ENCODE measurements at places on chromosomes 2 and 18.

DNA sequence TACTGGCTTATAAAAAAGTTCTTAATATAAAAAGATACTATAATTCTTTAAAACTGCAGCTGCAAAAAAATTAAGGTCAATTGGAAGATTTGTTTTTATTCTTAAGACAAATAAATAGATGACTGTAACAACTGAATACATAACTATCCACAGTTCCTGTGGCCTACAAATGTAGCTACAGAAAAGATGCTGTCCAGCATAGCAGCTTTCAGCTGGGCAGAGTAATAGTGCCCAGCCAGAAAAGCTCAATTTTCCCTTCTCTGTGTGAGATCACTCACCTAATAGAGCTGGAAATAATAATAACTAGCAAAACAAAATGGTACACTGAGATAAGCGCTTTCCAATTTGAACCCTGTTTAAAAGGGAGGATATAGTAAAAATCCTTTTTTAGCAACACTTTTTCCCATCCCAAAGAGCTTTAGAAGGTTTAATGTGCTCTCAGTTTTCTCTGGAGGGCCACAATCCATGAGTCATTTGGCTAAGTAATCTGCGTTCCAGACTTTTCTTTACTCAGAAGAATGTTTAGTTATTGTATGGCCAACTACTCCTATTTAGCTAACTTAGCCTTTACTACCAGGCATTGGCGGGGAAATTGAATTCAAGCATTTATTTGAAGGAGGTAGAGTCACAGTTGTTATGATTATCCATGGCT lies 158.1 kb upstream of the SLC39A10 start:
- DNase-seq, result no peak

DNA sequence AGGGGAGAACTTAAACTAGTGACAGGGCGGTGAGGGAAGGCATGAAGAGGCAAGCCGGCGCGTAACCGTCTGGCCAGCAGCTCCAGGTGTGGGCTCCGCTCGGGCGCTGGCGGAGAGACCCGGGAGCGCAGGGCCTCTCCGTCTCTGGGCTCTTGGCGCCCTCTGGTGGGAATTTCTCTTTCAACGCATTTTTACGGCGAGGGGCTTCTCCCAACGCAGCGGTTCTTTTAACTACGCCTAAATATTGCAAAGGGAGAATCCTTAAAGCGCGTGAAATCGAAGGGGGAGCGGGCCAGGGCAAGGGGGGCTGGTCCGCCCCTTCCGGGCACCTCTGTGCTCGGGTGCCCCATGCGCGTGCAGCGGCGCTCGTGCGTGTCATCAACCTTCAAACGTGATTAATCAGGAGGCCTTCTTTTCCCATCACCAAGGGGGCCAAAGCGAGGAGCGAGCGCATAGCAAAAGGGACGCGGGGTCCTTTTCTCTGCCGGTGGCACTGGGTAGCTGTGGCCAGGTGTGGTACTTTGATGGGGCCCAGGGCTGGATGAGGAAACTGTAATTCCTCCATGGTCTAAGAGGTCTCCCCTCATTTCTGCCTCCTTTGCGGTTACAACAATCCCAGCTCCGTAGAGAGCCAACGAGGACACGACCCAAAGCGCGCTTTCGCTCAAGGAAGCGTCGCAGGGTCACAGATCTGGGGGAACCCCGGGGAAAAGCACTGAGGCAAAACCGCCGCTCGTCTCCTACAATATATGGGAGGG lies 762 bp upstream of the GAD1 start:
- peak; percentile 81 for DNase-seq

DNA sequence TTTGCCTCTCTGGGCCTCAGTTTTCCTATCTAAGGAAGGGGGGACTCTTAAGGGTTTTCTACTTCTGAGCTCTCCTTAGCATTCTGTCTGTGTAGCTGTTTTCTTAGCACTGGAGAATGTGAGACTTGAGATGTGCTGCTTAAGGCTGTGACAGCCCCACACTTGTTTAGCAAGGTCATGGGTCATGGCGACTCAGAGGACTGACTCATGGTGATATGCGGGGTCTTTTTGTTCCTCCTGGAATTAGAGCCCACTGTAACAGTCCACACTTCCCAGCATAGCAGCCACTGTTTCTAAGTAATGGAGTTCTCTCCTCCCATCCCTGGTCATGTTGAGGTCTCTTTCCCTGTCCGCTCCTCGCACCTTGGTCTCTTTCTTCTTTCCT lies 4.1 kb upstream of the LPIN1 start:
- no peak for DNase-seq

DNA sequence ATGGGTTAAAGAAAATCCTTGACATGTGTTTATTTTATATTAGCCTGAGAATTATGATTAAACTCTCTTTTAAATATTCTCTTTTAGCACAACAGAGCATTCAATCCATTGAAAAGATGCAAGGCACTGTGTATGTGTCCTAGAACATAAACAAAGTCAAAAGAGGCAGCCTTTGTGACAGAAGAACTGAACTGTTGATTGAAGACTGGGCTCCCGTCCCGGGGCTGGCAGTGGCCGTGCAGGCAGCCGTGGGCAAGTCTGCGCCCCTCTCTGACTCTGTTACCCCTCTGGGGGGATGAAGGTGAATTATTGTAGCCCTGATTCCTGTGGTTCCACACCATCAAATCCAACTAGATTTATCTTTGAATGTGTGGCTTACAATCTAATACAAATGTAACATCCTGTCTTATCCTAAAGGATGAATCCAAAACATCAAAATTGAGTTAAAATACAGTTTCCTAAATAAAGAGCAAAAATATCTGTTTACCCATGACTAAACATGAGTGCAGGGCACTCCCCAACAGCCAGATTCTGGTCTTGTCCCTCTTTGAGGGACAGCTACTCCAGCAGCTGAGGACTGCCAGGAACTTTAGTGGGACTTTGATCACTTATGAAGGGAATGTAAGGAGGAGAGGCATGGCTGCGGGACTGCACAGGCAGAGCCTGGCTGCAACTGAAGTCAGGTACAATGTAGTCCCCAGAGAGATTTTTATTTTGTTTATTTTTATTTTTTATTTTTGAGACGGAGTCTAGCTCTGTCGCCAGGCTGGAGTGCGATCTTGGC lies 37.3 kb upstream of the SH3BP4 start:
- no peak for DNase-seq

- DNase-seq, result no peak
These were observed 177.9 kb downstream of the FAM124B start for GRCh38 chr2:224223851-224224555.

DNA sequence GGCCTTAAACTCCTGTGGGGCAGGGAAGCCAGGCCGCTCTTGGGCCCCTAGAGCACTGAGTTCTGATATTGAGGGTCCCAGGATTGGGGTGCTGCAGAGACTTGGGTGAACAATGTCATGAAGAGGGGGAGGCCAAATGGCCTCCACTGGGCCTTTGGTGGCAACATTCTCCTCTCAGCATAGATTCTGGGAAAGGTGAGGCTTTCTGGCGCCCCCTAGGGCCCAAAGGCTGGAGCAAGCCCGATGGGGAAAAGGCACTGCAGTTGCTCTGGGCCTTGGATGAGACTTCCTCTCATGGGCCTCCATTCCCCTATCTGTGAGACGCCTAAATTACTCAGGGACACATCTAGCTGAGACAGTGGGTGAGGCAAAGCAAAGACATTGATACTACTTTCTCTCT lies 84.8 kb downstream of the ACAA2 start:
- peak; percentile 63 for DNase-seq

DNA sequence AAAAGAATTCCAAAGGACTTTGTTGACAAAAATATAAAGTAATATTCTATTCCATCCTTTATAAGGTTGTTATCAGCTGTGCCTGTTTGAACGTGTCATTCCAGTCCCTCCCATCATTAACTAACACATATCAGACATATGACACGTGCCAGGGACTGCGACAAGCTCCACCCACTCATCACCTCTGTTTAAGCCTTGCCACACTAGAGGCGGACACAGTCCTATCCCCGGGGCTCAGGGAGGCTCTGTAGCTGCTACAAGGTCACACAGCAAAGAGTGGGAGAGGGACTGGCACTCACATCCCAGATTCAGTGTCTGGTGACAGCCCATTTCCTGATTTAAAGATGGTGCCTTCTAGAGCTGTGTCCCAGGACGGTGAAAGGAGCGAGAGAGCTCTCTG lies 30.0 kb downstream of the TBC1D8 start:
- no peak for DNase-seq

DNA sequence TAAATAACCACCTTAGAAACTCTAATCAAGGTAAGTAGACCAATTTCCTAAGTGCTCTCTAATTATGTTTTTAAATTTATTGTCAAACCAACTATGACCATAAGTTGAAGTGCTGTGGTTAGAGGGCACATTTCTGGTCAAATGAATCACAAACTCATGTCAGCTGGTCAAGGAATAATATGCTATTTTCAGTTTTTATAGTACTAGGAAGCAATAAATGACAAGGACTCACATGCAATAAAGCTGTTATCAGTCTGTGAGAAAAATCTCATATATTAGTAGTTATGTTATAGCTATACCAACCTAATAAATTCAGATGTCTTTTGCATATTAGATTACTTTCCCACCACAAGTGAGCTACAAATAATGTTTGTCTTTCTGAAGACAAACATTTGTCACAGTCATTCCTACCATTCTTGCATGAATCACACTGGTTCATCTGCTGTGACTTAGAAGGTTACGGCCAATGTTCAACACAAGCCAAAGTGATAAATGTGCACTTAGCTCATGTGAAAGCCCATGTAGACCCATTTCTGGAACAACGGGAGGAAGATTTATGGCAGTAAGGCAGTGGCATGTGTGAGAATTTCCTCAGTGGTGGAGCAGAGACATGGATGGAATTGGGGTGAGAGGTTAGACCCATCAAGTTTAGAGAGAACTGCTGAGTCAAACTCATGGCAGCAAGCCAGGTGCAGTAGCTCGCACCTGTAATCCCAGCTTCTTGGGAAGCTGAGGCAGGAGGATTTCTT lies 27.4 kb upstream of the CCNYL1 start:
- no peak for DNase-seq

DNA sequence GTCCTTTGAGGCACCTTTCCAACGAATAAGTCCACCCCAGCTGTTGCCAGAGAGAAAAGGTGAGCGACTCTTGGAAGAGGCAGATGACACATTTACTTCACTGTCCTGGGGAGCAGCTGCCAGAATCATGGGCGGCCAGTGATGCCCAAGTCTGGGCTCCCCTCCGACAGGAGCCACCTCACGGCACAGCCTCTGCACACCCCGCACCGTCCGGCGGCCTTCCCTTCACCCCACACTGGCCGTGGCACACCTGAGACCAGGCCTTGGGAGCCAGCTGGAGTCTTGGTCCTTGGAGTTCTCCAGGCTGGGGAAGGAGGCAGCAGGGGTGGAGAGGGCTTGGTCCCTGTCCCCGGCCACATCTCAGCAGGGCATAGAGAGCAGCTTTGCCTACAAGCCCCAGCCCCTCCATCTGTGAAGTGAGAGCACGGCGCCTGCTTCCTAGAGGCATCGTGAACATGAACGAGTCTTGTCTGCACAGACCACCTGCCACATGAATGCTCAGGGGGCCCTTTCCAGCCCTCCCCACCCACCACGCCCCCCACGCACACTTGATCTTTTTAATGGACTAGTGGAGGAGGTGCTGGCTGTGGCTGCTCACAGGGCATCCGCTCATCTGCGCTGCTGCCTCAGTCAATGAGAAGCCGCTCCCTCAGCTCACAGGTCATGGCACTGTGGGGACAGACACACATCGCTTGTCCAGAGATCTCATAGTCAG lies 400.2 kb upstream of the MYT1L start:
- DNase-seq, result no peak

DNA sequence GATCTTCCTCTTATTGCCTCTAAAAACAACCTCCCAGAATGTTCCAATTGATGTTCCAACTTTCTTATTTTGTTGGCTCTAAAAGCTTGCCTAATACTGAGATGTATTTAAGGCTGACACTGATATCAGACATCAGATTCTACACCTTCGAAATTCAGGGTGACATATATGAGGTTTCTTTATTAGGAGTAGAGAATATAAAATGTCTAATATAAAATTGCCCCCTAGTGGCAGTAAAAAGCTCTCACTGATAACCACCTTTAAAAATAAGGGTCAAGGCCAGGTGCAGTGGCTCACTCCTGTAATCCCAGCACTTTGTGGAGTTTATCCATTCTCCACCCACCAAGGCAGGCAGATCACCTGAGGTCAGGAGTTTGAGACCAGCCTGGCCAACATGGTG lies 789.7 kb upstream of the SLC39A10 start:
- DNase-seq, result no peak

DNA sequence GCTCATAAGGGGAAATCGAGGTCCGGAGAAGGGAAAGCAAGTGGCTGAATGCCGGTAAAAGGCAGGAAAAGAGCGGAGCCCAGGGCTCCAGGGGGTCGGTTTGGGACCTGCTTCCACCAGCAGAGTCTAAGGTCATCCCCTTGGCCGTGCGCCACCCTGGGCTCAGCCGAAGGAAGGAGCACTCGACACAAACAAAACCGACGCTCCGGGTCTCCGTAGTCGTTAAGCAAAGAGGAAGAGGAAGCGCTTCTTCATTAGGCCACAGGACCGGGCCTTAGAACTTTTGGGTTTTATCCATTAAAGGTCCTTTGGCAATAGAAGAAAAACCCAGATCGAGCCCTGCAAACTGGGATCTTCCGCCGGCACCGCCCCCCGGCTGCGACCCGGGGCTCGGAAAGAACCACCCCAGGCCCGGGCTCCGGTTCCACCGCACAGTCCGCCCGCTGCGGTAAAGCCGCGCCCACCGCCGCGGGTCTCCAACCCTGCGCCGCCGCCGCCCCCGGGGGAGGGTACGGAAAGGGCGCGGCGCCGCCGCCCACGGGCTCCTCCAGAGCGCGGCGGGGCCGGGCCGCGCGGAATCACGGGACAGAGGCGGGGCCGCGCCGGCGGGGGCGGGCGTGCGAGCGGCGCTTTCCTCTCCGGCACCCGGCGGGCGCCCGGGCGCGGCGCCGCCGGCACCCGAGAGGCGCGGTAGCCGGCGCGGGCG lies at the start of gene TTL:
TSS of gene TTL (plus strand) at position 629 of the 706 bp plus-strand sequence. CDS start 189 bp downstream, outside the sequence.
- DNase-seq, result peak; percentile 84

DNA sequence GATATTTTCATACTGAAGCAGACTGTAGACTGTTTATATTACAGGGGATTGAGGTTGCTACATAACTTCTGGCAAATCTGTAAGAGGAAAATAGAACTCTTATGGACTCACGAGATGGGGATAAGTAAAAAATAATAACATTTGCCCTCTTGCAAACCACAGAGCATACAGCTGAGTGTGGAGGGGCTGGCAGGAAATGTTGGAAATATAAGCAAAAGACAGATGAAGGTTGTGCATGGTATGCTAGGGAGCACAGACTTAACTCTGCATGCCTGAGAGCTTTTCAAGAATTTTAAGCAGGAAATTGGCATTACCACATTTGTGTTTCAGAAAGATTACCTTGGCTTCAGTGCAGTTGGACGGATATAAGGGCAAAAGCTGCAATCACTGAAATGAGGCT lies 411.1 kb downstream of the RAD51AP2 start:
- no peak for DNase-seq

GRCh38 chr2:133495226-133495625 lies 73.0 kb downstream of the NCKAP5 start:
- DNase-seq, result no peak

GRCh38 chr2:236638707-236639106 lies 69.1 kb downstream of the ACKR3 start:
- DNase-seq, result no peak

Data from stimulated activated CD4-positive, alpha-beta T cell treated with anti-CD3 and anti-CD28 coated beads, Interleukin-15, amount 100 ng/mL, for 24 hours (primary cell).